ENCODE measurements at places on chromosomes 5 and 9.

DNA sequence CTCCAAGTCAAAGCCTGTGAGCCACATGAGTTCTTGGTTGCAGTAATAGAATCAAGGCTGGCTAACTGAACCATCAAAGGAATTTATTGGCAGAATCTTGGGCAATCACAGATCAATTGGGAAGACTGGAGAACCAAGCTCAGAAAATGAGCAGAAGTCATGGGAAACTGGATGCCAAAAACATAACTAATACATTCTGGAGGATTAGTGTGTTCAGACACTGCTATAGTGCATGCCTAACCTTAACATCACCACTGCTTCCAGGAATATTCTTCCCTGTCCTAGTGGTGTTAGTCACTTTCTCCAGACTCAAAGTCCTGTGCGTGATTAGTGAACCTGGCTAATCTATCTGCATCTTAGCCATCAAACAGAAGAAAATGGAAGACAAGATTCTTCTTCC lies 843.7 kb downstream of the EFNA5 start:
- no peak for DNase-seq

- DNase-seq, result no peak
Observed at GRCh38 chr9:70696694-70697335, 282.4 kb upstream of the KLF9 start.

DNA sequence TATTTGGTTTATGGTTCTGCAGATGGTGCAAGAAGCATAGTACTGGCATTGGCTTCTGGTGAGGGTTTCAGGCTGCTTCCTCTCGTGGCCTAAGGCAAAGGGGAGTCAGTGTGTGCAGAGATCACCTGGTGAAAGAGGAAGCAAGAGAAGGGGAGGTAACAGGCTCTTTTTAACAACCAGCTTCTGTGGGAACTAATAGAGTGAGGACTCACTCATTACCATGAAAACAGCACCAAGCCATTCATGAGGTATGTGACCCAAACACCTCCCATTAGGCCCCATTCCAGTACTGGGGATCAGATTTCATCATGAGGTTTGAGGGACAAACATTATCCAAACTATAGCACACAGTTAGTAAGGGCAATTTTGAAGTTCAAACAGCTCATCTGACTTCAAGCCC lies 263.5 kb downstream of the TMEM38B start:
- DNase-seq, result no peak

- DNase-seq, result no peak
Observed at GRCh38 chr9:1880038-1880565, 135.0 kb upstream of the SMARCA2 start.

Data from AG09309 (cell line).